Uterus (tissue), 4 donors: ENCODE measurements at places on chromosomes 11 and 22. TPM values are rescaled to one million over a fixed set of nuclear protein-coding genes. Genes with fewer than 3 reads are reported as not detected.

Gene TRIM44
- 16.1 TPM for total RNA-seq

Gene YPEL1
- 8.8 TPM for total RNA-seq

Gene IGLL1
- total RNA-seq: not detected

Gene MUC5AC
- not detected for total RNA-seq

Gene KCNK7
- total RNA-seq: 5.8 TPM

Gene MIEF1
- 18.2 TPM for total RNA-seq

Gene SYT13
- total RNA-seq: 4.9 TPM

Gene MPZL2
- 40.9 TPM for total RNA-seq
